ENCODE measurements at places on chromosomes 4 and X.

DNA sequence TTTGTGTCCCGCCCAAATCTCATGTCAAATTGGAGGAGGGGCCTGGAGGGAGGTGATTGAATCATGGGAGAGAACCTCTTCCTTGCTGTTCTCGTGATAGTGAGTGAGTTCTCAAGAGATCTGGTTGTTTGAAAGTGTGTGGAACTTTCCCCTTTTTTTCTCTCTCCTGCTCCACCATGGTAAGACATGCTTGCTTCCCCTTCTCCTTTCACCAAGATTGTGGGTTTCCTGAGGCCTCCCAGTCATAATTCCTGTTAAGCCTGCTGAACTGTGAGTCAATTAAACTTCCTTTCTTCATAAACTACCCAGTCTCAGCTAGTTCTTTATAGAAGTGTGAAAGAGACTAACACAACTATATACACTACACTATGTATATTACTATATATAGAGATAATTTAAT lies 697.8 kb upstream of the HS3ST1 start:
- DNase-seq, result no peak

DNA sequence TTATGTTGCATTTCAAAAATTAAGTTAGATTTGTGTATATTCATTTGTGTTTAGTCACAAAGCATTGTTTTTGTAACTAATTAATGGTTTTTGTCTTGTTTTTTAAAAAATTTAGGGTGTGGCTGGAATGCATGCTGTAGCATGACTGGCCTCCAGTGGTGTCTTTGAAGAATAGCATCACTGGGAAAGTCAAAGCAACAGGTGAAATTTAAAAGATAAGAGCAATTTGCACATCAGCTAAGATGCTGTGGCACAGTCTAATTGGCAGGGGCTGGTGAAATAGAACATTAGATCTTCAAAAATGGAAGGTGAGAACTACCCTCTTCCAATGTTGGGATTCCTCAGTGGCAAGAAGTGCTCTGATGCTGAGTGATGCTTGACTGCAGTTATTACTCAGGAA lies 45.3 kb downstream of the ANK2 start:
- DNase-seq, result no peak

- DNase-seq, result no peak
Measured at GRCh38 chr4:86644892-86645291, 50.8 kb downstream of the PTPN13 start.

- DNase-seq, result no peak
Measured at GRCh38 chrX:10380300-10380699, 223.5 kb downstream of the CLCN4 start.

DNA sequence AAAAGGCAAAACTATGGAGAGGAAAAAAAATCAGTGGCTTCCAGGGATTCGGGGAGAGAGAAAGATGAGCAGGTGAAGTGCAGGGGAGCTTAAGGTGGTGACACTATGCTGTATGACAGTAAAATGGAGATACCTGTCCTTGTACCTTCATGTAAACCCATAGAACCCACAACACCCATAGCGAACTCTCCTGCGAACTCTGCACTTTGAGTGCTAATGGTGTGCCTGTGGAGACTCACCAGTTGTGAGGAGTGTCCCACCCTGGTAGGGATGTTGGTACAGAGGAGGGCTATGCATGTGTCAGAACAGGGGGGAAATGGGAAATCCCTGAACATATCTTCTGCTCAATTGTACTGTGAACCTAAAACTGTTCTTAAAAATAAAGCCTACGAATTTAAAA lies 42.8 kb downstream of the HMX1 start:
- DNase-seq, result no peak

GRCh38 chr4:113051361-113051760 lies 1.9 kb downstream of the ANK2 start:
- DNase-seq, result no peak

GRCh38 chrX:119130911-119131310 lies 3.3 kb upstream of the KIAA1210 start:
- DNase-seq, result no peak

Data from T-helper 1 cell (primary cell).